ENCODE measurements at places on chromosomes 16 and 17.

DNA sequence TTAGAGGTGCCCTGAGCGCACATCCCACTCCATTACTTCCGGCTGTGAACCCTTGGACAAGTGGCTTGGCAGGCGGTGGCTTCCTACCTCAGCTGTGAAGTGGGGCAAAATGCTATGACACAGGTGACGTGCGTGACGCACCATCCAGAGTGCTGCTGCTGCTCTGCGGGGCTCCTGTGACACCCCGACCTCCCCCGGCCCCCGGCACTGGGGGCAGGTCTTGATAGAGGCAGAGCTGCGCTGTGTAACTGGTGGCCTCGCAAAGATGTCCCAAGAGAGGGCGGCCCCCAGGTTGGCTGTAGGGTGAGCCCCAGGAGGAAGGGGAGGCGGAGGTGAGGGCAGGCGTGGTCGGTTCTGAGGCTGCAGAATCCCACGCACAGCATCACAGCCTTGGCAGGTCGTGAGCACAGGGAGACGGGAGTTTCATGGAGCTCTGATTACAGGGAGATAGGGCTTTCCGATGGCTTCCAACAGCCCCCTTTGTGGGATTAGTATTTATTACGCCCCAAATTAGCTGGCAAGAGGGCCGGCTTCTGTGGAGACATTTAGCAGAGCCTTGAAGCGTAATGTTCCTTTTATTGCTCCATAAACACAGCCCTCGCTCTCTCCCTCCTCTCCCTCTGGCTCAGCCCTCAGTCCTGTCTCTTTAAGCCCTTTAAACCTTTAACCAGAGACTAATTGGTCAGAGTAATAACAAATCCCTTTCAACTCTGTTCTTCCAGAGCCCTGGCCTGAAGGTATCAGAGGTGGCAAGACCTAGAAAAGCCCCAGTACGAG lies 328.1 kb downstream of the C16orf95 start:
- DNase-seq, result no peak

- no peak for DNase-seq
Measured at GRCh38 chr16:27826893-27827289, 236.6 kb downstream of the GSG1L start.

DNA sequence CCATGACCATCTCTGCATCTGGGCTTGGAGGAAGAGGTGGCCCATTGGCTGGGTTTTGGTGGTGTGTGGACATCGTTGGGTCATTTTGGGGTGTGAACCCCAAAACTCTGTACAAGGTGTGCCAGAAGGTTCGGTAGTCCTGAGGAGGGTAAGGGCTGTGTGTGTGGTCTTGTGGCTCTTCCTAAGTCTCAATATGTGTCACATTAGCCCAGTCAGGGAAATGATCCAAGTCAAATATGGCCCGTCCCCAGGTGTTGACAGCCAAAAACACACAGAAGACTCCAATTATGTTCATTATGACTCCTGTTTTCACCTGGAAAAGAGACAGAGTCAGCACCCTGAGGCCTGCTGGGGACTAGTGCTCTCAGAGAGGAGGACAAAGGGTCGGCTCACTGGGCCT lies 27.1 kb downstream of the SLC13A5 start:
- DNase-seq, result no peak

DNA sequence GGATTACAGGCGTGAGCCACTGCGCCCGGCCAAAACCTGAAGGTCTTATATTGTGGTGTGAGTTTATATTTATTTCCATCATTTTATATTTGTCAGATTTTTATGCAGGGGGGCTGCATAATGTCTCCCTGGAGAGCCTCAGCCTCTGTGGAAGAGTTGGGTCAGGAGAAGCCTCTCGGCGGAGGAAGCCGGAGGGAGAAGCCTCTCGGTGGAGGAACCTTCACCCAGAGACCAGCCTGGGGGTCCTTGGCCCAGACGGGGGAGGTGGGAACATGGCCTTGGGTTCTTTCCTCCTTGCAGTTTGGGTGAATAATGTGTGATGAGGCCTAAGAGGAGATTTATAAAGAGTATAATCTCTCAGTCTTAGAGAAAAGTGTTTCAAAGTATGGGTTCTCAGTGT lies 22.4 kb upstream of the ZNF750 start:
- DNase-seq, result no peak

- DNase-seq, result no peak
Measured at GRCh38 chr16:61050547-61050946, 985.7 kb downstream of the CDH8 start.

DNA sequence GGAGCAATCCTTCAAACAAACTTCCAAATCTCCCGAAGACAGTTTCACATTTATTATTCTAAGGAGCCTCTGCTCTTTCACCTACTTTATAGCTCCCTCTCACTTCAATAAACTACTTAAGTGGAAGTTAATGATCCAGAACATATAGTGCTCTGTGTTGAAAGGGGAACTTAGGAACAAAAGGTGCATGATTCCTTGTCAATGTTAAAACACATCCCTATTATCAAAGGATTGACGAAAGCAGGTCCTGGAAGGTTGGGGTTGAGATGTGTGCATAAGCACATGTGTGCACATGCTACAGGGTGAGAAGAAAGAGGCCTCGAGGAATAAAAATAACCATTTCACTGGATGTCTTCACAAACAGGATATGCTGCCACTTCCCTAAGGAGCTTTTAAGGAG lies 170.3 kb downstream of the SLC39A11 start:
- DNase-seq, result no peak

- DNase-seq, result no peak
Measured at GRCh38 chr16:12348733-12349704, 372.5 kb downstream of the SNX29 start.

- no peak for DNase-seq
Measured at GRCh38 chr17:6823011-6823442, 8.5 kb downstream of the TEKT1 start.
